ENCODE measurements at places on chromosomes 1 and 21. TPM values are rescaled to one million over a fixed set of nuclear protein-coding genes. Genes with fewer than 3 reads are reported as not detected.

CRP gene
- total RNA-seq: not detected

TRIM45 gene
- 6.3 TPM for total RNA-seq

CHODL gene
- 0.11 TPM for total RNA-seq

LENEP gene
- not detected for total RNA-seq

SLC26A9 gene
- total RNA-seq: not detected

SFN gene
- total RNA-seq: 0.12 TPM

CA6 gene
- not detected for total RNA-seq

ZNF670 gene
- total RNA-seq: 3.9 TPM

RAB25 gene
- not detected for total RNA-seq

SEMA4A gene
- total RNA-seq: 1.2 TPM

PRR9 gene
- 1.2 TPM for total RNA-seq

FCRL5 gene
- not detected for total RNA-seq

TDRD5 gene
- total RNA-seq: under 0.01 TPM

CD247 gene
- not detected for total RNA-seq

NOS1AP gene
- total RNA-seq: 0.44 TPM

INKA2 gene
- total RNA-seq: 0.87 TPM

LCE5A gene
- not detected for total RNA-seq

CEP170 gene
- 150 TPM for total RNA-seq

TRIM67 gene
- not detected for total RNA-seq

Data from uterine smooth muscle cell (primary cell).